CD8-positive, alpha-beta memory T cell (primary cell): ENCODE measurements at places on chromosomes 7 and 10. TPM values are rescaled to one million over a fixed set of nuclear protein-coding genes. Genes with fewer than 3 reads are reported as not detected.

DNA sequence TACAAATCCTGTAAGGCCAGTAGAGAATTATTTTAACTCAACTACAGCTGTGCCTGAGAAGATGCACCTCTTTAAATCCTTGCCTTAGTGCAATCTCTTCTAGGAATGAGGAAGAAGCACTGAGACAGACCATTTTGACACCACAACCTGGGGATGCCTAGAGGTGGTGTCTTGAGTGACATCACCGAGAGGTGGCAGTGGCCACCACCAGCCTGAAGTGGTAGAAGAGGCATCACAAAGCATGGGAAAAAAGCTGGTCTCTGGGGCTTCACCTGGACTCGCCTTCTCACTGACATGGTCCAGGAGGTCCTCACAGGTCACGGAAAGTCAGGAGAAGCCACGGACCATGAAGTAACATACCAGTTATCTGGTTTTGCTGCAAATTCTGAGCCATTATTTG lies 99.2 kb upstream of the PDLIM1 start:
- DNase-seq = no peak

DNA sequence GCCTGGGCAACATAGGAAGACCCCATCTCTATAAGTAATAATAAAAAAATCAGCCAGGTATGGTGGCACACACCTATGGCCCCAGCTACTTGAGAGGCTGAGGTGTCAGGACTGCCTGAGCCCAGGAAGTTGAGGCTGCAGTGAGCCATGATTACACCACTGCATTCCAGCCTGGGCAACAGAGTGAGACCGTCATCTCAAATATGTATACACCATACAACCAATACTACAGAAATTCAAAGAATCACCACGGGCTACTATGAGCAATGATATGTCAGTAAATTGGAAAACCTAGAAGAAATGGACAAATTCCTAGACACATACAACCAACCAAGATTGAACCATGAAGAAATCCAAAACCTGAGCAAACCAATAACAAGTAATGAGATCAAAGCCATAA lies 60.3 kb upstream of the ZC3HAV1 start:
- no peak for DNase-seq

DNA sequence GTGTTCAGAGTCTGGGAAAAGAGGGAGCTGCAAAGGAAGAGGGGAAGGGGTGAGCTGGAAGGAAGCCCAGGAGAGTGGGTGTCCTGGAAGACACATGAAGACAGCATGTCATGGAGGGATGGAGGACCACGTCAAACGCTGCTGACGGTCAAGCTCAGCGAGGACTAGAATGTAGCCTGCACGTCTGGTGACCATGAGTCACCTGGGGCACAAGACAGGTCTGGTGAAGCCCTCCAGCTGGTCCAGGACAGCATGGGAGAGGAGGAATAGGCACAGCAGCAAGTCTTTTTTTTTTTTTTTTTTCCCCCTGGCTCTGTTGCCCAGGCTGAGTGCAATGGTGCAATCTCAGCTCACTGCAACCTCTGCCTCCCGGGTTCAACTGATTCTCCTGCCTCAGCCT lies 19.6 kb upstream of the AMZ1 start:
- no peak for DNase-seq

CLDN15 gene
- total RNA-seq = 19.5 TPM

SPDYE11 gene
- total RNA-seq = not detected

ZNF853 gene
- 4.5 TPM for total RNA-seq

PRPF18 gene
- total RNA-seq = 28.2 TPM
